Caudate nucleus (tissue), 63 donors: ENCODE measurements at places on chromosomes 4 and X.

DNA sequence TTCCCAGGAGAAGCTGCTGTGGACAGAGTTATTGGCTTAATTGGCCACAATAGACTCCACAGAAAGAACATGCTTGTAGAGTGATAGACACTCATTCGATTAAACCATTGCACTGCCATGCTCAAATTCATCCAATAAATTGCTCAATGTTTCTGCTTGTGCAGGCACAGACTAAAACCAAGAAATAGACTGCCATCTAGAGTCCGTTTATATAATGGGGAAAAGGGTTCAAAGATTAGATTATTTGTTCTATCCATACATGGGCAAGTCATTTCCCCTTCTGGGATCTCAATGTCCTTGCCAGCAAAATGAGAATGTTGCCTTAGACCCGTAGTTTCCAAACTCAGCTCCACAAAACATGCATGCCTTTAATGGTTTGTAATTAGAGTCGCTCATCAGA, 8.7 kb downstream of the SMIM10 start:
- DNase-seq = no peak

DNA sequence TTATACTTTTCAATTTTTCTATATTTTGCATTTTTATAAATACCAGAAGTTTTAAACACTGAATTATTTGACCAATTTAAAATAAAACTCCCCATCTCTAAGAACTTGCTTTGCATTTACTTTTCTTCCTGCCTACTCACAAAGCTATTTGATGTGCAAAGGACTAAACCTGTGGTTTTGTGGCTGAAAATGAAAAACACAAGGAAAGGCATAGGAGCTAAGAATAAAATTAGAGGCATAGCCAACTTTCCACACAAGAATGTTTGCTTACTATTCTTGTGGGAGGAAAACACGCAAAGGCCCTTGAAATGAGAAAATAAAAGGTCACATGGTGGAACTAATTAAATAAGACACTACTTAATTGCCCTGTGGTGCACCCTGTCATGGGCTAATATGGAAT, 221.2 kb downstream of the KLHL13 start:
- DNase-seq = no peak

DNA sequence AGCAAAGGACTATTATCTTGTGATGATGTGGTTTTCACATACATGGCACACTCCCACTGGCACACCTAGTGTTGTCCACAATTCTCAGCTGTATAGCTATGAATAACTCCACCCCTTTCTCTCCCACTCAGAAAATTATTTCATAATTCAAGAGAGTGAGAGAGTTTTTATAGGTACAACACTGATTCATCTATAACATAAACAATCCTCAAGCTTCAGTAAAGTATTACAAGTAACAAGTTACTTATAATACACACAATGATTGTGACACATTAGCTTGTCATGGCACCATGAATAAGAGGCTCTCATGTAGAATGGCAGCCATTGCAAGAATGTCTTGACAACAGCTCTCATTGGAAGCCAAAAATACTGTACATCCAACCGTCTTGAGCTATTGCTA, 43.9 kb downstream of the RAB40A start:
- DNase-seq = no peak

GRCh38 chr4:188434643-188435042, 295.4 kb downstream of the TRIML1 start:
- no peak for DNase-seq

DNA sequence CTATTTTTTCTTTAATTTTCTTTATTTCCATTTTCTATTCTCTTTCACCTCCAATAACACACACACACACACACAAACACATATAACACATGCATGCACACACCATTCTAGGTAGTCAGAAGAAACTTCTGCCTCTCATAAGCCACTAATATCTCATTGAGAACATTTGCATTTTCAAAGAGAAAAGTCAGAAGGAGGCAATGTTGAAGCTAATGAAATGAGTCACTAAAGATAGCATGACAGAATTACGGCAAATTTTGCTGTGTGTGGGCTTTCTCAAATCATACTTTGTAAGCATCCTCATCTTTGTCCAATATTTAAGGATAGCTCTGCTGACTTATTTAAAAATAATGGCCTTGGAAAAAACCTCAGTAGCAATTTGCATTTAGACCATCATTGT, 291.3 kb downstream of the GUCY2F start:
- DNase-seq = no peak

GRCh38 chr4:1051472-1051871, 40.0 kb downstream of the FGFRL1 start:
- DNase-seq = no peak

- DNase-seq = no peak
These were observed 16.7 kb upstream of the RBM41 start for GRCh38 chrX:107135049-107135964.

DNA sequence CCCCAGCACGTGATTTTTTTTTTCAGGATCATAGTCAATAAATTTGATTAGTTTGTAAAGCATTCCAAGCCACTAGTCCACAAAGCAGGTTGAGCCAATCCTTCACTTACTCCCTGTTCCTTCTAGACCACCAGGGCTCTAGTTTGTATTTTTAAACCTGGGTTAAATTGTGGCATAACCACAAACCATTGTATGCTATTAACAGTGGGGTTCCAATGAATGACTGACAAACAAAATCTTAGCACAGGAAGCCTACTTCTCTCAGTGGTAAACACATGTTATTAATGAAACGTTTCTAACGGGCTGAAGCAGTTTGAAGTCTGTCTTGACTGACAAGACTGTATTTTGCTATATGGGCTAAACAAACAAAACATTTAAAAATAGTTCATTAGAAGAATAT, 48.6 kb upstream of the GYPA start:
- DNase-seq = no peak

- no peak for DNase-seq
These were observed 239.1 kb downstream of the CHM start for GRCh38 chrX:85808217-85808616.

DNA sequence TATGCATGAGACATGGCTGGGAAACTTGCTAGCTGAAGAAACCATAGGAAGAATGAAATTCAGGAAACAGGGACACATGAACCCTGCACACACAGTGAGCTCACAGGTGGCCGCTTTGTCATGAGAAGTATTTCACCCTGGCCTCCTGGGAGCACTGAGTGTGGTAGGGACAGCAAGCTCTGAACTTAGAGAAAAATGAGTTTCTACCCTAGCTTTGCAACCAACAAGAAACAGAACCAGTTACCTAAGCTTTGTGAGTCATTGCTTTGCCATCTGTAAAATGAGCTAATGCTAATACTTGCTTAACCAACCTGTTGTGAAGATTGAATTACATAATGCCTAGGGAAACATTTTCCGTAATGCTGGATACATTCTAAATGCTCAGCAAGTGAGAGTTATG, 206.6 kb upstream of the HS3ST1 start:
- DNase-seq = no peak

- no peak for DNase-seq
These were observed 201.9 kb upstream of the BCOR start for GRCh38 chrX:40299641-40300046.

GRCh38 chrX:46447384-46447783, 97.8 kb downstream of the ZNF674 start:
- no peak for DNase-seq

GRCh38 chr4:155512046-155512445, 135.3 kb upstream of the MAP9 start:
- DNase-seq = no peak

DNA sequence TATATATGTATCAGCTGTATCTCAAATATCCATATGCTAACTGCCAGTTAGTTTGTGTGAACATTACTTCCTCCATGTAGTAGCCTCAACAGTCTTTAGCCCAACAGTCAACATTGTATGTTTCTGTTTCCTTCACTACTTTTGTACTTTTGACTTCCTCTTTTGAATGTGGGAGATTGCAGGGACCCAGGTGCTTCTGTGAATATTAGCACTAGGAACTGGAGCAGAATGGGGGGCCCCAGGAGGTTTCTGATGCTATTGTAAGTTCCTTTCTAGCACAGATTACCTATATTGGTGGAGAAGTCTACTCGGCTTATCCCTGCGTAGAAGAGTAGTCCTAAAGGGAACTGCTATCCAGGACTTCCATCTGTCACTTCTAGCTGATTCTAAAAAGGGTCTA, 2.3 kb downstream of the PLAC8 start:
- no peak for DNase-seq
